Activated CD4-positive, alpha-beta T cell treated with anti-CD3 and anti-CD28 coated beads, Interleukin-2, amount 10 ng/mL, durations not matched to agents 24 days and 14 days (primary cell): ENCODE measurements at places on chromosomes 4 and X. TPM values are rescaled to one million over a fixed set of nuclear protein-coding genes. Genes with fewer than 3 reads are reported as not detected.

The BTK gene
- not detected in 2 replicates for total RNA-seq

The ZNF157 gene
- total RNA-seq, result 0.31 and 0.40 TPM in 2 replicates

- H3K4me3 ChIP-seq, result no peak overlapping the region
- H3K27me3 ChIP-seq, result no peaks in the 10 kb centered on the region
- no peak for DNase-seq
- H3K36me3 ChIP-seq, result no peaks in the 10 kb centered on the region
- no peak overlapping the region for H3K27ac ChIP-seq
Measured at GRCh38 chr4:86092684-86093083, 267.2 kb downstream of the MAPK10 start.

DNA sequence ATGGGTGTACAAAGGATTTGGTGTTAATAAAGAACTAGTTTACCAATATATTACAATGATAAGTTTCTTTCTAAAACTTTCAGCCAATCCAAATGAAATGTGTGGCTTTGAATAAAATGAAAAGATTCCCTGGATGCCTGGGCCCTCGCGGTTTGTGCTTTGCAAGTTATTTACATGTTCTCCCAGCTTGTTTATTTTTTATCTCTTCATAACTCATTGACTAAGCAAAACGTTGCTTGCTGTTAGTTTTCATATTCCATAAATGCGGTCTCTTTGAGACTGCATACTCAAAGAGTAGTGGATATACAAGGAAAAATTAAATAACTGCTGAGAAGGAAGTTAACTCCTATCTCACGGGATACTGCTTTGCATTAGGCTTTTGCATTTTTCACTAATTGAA lies 26.0 kb downstream of the FHDC1 start:
- no peak for DNase-seq
- H3K4me3 ChIP-seq, result no peak overlapping the region
- H3K27me3 ChIP-seq, result peaks cover 5% of the 10 kb centered on the region
- H3K27ac ChIP-seq, result no peak overlapping the region
- H3K4me1 ChIP-seq, result no peaks in the 10 kb centered on the region
- H3K36me3 ChIP-seq, result no peaks in the 10 kb centered on the region

DNA sequence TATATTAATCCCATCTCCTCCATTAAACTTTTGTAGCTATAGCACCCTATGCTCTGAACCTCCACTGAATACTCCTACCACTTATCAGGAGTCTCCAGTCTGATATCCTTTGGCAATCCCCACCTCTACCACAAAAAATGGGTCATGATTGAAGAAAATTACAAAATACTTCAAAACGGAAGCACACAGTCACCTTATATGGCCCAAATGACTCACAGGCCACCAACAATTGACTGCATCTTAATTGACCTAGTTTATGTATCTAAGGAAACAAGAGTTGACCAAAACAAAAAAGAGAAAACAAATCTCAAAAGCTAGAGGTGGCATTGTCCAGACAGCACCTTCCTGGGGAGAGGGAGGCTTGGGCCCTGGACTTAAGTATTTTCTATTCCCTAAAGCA lies 120.0 kb upstream of the DIAPH2 start:
- H3K4me3 ChIP-seq, result no peak overlapping the region
- no peaks in the 10 kb centered on the region for H3K4me1 ChIP-seq
- no peaks in the 10 kb centered on the region for H3K36me3 ChIP-seq

DNA sequence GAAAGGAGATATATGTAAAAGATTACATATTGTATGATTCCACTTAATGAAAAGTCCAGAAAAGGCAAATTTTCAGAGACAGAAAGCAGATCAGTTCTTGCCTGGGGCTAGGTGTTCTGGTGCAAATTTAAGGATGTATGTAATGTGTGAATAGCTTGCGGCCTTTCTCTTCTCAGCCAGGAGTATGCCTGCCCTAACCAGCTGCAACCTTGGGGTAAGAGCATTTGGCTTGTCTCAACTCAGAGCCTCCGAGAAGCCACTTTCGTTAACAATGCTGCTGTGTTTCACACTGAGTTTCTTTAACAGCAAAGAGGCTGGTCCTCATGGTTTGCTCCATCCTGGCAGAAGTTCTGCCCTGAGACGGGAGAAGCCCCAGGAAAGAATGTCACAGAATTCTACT lies 102.7 kb downstream of the SPCS3 start:
- H3K4me1 ChIP-seq, result no peaks in the 10 kb centered on the region
- no peak overlapping the region for H3K4me3 ChIP-seq
- no peak for DNase-seq
- no peaks in the 10 kb centered on the region for H3K27me3 ChIP-seq
